Cortex of kidney (tissue), 1 donor: ENCODE measurements at places on chromosomes 11 and 22.

DNA sequence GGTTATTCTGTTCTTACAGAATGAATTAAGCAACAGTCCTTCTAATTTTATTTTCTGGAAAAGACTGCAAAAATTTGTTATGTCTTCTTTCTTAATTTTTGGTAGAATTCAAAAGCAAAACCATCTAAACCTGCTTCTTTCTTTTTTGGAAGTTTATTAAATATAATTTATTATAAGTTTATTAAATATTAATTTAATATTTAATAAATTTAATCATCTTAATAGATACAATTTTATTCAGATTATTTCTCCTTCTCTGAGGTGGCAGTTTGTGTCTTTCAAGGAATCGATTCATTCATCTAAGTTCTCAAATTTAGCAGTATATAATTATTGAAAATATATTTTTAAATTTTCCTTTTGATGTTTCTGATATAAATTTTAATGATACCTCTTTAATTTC lies 837.5 kb upstream of the LRRC4C start:
- no peak for DNase-seq

DNA sequence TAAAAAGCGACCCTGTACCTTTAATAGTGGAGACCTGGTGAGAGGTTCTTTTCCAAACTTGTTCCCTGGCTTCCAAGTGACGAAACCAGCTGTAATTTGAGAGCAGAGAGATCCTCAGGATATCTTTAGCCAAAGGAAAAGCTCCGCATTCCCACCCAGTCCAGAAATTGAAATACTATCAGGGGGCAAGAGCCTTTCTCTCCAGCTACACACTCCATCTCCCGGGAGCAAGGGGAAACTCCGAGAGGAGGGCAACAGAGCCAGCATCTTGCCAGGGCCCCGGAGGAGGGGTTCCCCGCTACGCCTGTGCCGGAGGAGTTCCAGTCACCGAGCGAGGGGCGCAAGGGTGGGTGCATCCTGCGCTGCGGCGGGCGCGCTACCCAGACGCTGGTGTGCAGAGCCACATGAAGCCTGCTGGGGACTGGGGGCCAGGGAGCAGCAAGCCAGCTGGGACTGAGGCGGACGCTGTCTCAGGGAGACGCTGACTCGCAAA lies at the start of gene FIBIN:
FIBIN (plus strand) TSS at position 148 of the 493 bp plus-strand sequence. CDS start 415 bp downstream, outside the sequence.
- DNase-seq = no peak

DNA sequence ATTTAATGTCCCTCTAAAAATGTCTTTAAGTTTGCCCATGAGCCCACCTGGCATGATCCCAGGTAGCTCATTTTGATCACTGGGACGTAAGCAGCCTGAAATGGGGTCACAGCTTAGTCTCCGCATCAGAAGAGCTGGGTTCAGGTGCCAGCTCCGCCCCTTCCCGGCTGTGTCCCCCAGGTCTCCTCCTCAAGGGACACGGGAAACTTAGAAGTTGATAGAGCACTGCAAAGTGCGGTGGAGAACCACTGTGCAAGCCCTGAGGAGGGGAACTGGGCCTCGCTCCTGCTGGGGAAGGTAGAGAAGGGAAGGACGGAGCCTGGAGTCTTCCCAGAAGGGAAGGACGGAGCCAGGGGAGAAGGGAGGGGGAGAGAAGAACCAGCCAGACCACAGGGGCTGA lies 7.7 kb downstream of the TOM1 start:
- DNase-seq = no peak

- DNase-seq = no peak
Measured at GRCh38 chr22:33743756-33744155, 176.5 kb downstream of the LARGE1 start.

- no peak for DNase-seq
Measured at GRCh38 chr11:48108231-48109045, 108.2 kb upstream of the OR4B1 start.

GRCh38 chr11:67406969-67407687 lies 3.2 kb downstream of the TBC1D10C start:
- no peak for DNase-seq

DNA sequence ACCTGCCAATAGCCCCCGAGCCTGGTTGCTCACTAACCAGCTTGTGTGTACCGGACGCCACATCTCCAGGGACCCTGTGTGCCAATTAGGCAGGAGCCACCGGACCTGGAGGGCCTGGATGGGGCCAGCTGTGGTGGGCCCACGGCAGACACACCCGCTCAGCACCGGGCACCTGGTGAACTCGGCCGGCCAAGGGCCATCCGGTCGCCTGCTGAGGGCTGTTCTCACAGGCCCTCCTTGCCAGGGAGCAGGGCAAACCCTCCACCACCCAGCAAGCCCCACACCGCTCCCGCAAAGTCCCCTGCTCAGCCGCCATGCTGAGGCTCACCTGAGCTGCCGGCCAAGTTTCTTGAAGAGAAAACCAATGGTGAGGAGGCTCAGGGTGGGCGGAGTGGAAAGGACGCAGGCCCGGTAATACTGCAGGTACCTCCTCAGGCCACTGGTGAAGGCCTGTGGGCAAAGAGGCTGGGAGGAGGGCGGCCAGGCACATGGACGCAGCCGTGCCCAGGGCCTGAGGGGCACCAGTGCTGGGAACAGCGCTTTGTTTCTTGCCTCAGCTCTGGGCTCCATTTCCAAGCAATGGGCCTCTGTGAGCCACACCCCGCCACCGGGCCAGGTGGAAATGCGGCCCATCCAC lies 17.1 kb downstream of the TUBGCP6 start:
- DNase-seq = no peak

- DNase-seq = no peak
Measured at GRCh38 chr22:31227186-31227585, 15.1 kb downstream of the LIMK2 start.

- no peak for DNase-seq
Measured at GRCh38 chr11:118003456-118003855, 17.3 kb downstream of the IL10RA start.

GRCh38 chr11:61337706-61338470 lies 4.9 kb downstream of the TKFC start:
- DNase-seq = no peak

DNA sequence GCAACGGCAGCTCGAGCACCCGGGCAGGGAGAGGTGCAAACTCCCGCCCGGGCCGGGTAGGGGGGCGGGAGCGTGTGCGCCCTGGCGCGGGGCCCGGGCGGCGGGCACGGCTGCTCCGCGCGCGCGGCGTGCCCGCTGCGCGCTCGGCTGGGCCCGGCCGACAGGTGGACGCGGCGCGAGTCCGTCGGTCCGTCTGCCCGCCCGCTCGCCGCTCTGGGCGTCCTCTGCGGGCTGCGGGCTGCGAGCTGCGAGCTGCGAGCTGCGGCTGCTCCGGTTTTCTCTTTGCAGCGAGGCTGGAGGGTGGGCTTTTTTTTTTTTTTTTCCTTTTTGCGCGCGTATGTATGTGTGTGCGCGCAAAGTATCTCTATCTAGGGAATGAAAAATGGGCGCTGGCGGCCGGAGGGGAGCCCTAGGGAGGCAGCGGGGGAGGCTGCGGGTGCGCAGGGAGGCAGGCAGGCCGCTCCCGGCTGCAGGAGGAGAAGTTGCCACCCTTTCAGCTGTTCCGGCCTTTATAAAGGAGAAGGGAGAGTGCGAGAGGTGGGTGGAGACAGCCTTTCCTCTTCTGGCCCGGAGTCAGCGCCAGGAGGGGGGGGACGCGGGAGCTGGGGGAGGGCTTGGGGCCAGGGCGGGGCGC lies at the start of gene PDGFB:
PDGFB (minus strand) TSS at position 487 of the 634 bp plus-strand sequence. CDS start 1,019 bp downstream, outside the sequence.
- DNase-seq = no peak

DNA sequence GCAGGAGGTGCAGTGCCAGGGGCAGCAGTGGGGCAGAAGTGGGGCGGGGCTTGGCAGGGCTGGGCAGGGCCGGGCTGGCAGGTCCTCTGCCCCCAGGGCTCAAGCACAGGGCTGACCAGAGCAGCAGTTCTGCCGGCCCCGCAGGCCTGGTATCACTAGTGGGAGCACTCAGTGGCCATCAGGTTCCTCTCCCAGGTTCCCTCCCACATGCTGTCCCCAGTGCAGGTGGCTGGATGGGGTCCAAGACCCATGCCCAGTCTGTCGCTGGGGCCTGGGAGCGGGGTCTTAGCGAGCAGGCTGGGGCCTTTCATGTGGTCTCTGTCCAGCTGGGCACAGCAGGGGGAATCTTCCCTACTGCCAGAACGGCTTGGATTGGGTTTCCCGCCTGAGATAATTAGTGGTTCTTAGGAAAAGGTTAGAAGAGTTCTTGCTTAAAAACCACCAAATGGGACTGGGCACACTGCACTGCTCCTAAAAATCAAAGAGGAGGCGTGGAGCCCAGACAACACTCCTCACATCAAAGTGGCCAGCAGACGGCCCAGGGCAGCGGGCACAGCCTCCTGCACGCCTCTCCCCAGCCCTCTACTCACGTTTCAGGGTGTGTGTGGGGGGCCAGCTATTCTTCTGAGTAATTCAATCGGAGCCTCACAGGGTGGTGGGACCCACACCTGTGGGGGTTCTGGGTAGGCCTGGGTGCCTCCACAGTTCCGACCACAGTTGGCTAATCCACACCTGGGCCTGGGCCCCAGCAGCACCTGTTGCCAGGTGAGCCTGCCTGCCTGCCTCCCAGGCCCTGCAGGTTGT lies 45.6 kb downstream of the TPCN2 start:
- DNase-seq = no peak

GRCh38 chr22:19631899-19632667 lies 82.2 kb upstream of the SEPTIN5 start:
- no peak for DNase-seq

- no peak for DNase-seq
Measured at GRCh38 chr11:61115498-61116224, 13.4 kb downstream of the CD5 start.

DNA sequence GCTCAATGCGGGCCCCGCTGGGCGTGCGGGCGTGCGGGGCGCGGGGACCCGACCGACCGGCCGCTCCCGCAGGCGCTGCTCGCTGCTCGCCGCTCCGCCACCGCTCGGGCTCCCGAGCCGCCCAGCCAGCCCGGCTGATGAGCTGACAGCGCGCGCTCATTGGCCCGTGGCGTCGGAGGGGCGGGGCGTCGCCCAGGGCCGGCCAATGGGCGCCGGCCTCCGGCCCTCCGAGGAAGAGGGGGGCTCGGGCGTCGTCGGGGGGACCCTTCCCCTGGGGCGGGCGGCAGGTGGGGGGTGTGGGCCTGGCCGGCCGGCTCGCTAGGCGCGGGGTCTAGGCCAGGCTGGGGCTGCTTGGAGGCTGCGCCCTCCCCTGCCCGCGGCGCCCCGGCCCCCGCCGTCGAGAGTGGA lies at the start of gene SCUBE1:
SCUBE1 (minus strand) TSS at position 111 of the 408 bp plus-strand sequence. CDS start 111 bp downstream, outside the sequence.
- DNase-seq = no peak

GRCh38 chr22:28429711-28430110 lies 249.9 kb downstream of the TTC28 start:
- no peak for DNase-seq

DNA sequence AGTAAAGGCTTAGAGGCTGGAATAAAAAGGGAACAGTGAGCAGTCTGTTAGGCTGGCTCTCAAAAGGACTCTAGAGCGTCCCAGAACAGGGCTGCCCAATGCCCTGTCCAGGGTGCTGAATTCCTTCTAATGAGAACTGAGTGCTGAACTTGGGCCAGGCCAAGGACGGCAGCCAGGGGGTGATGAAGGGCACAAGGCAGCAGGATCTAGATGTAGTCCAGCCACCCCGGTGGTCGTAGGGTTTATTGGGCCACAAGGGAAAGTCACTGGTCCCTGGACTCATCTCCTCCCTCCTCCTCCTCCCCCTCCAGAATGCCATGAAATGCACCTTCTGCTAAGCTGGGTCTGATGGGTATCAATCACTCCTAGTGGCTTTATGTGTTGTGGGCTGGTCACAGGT lies 19.2 kb downstream of the NPTXR start:
- no peak for DNase-seq

- DNase-seq = no peak
Measured at GRCh38 chr11:64928957-64929356, 4.5 kb downstream of the PPP2R5B start.

DNA sequence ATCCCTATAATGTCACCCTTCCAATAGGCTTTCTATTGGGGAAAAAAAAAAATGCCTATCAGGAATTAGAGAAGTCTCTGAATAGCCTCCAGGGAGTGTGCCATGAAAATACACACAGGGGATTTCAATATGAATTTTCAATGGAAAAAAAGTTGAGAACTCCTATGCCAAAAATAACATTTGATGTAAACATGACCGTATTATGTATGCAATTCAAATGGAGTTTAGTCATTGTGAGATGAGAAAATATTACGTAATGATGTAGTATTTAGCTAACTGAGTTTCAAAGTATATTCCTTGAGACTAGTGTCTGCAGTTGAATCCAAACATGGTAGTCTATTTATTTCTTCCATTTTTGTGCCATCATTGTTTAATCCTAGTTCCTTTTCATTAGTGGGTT lies 182.3 kb downstream of the BLID start:
- no peak for DNase-seq

DNA sequence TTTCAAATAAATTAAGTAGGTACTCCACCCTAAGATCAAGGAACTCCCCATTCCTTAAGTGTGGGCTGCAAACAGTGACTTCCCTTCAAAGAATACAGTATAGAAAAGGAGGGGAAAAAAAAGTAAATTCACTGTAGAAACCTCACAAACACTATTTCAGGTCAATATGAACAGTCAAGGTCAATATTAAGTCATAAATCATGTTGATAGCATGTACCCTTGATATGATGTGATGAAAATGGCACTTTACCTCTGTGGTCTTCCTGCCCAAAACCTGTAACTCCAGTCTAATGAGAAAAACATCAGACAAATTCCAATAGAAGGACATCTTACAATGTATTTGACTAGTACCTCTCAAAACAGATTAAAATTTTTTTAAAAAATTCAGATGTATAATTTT lies 8.2 kb downstream of the CKAP5 start:
- no peak for DNase-seq

DNA sequence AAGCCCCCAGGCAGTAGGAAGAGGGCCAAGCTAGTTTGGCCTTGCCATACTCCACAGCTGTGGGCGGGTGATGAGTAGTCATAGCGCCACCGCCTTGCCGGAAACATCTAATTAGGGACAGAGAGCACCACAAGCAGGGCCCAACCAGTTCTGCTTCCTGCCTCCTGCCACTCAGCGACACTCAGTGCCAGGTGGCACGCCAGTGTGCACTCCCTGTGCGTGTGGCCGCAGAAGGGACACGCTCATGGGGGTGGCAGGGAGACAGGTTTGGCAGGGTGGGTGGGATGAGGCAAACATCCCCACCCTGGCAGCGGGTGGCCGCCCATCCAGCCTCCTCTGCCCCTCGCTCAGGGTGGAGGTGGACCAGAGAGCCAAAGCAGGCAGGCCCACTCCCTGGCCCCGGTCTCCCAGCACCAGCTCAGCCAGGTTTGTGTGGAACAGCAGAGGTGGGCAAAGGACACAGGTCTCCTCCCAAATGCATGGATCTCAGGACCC lies 4.9 kb downstream of the OVOL1 start:
- DNase-seq = no peak

DNA sequence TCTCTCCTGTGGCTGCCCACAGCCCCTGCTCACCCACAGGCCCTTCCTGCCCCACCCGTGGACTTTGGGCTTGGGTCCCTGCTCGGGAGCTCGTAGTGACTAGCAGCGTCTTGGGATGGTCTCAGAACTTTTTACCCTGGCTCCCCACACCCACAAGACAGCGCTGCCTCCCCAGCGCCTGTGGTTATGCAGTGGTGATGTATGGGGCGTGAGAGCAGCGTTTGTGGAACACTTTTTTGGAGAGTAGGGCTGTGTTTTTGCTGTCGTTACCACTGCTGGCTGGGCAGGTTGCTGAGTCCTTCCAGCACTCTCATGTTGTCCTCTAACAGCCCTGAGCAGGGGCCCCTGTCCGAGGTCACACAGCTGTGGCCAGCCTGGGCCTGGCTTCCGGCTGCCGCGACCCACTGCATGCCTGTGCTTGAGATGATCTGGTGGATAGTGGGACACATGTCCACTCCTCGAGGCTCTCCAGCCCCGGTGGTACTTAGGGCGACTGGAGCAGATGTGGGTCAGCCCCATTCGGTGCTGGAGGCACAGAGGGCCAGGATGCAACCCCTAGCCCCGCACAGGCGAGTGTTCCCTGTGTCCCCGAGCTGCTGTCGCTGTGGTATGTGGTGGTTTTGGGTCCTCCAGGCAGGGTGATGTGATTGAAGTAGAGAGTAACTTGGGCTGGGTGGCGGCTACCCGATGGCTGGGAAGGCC lies 7.1 kb upstream of the GRAMD4 start:
- no peak for DNase-seq
